ENCODE measurements at places on chromosomes 6 and 20.

GRCh38 chr6:25473447-25473846, 178.6 kb upstream of the SCGN start:
- no peak for DNase-seq

DNA sequence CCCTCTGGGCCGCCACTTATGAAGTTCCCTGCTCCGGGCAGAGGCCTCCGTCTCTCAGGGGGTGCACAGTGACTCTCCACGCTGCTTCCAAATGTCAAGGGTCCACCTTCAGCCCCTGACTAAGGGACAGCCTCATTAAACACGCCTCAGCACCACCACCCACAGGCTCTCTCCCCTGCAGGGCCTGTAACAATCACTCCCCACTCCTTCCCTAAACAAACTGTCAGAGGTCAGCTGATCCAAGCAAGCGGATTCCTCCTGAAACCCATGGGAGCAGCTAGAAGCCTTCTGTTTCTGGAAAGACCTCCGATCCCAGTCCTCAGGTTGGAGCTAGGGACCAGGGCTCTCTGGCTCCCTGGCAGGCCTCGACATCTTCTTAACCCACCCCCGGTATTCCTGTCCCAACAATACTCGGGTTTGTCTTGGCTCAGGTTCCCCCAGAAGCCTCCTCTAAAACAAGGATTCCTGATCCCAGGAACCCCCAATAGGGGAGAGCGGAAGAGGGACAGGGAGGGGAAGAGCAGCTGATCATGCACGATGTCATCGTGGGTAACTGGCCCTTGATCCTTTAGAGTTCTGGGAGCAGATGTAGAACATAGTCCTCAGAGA, 181.0 kb downstream of the ZNF217 start:
- no peak for DNase-seq

GRCh38 chr6:33730611-33731010, 16.1 kb downstream of the IP6K3 start:
- DNase-seq = no peak

GRCh38 chr6:34813028-34813713, 21.3 kb downstream of the BLTP3A start:
- DNase-seq = no peak

DNA sequence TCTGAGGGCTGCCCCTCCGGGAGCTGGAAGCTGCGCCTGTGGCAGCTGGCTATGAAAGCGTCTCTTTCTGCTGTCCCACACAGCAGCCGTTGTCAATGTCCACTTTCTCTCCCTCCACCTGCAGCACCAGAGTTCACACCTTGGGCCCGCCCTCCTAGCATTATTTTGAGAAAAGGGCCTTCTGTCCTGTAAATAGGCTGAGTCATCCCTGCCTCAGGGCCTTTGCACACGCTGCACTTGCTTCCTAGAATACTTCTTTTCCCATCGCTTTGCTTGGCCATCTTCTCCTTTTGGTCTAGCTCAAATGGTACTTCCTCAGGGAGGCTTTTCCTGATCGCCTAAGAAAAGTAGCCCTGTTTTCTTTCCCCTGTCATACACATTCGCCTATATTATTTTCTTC, 69.3 kb upstream of the ZNFX1 start:
- no peak for DNase-seq

- no peak for DNase-seq
These were observed 34.4 kb upstream of the KIF16B start for GRCh38 chr20:16607364-16608276.

- DNase-seq = no peak
These were observed 12.1 kb upstream of the MLN start for GRCh38 chr6:33815854-33816253.

- no peak for DNase-seq
These were observed 24.3 kb upstream of the SCRT2 start for GRCh38 chr20:699811-700338.

DNA sequence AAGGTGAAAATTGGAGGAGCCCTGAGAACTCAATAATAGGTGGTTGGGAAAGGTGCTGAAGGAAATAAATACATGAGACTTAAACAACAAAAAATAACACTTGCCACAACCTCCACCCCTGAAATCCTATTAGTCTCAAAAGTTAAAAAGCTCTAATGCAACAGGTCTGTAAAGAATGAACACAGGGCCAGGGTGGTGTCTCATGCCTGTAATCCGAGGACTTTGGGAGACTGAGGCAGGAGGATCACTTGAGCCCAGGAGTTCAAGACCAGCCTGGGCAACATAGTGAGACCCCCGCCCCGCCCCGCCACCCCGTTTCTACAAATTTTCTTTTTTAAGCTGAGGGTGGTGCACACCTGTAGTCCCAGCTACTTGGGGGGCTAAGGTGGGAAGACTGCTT, 1.1 kb upstream of the ZKSCAN8 start:
- no peak for DNase-seq

DNA sequence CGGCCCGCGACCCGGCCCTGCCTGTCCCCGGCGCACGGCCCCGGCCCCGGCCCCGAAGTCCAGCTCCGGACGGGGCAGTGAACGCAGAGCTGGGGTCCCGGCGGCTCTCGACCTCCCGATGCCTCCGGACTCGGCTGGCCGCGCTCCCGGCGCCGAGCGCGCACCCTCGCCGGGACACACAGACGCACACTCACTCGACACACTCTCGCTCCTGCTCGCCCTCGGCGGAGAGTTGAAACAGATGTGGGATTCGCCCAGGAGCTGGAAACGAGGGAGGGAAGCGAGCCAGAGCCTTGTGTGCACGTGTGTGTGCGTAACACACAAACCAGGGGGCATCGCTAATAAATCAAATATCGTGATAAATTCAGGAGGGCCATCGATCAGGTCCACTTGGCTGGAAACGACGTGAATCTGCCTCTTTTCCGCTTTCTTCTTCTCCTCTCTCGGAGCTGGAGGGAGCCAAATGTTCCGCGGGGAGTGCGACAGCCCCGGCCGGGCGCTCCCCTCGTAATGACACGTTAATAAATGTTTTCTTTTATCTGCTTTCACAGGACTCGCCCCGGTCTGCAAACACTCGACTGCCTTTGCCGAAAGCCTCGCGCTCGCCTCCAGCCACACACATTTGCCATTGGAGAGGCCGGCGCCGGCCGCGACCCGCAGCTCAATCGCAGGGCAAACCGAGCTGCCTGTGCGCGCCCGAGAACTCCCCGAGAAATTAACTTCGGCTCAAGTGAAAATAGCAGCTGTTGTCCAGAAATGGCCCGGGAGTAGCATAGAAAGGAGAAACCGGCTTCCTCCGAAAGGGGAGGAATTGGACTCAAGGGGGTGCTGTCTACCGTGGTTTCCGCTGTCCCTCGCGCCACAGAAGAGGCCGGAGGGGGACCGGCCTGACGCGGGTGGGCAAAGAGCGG, 828 bp upstream of the SULF2 start:
- DNase-seq = peak; percentile 84

DNA sequence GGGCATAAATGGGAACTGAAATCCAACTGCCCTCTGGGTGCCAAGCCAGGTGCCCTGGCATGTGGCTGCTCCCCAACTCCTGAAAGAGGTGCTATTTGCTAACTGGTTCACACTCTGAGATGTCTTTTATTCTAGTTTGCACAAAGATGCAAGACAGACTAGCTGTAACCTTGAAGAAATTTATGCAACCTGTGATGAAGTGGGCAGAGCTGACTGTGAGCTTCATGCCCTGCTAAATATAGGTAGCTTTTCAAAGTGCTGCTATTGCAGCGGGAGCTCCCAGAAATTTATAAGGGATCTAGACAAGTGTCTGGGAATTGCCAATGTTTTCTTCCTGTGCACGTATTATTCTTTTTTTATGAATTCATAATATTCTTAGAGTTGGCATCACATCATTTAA, 517.5 kb downstream of the RNF144B start:
- DNase-seq = no peak

DNA sequence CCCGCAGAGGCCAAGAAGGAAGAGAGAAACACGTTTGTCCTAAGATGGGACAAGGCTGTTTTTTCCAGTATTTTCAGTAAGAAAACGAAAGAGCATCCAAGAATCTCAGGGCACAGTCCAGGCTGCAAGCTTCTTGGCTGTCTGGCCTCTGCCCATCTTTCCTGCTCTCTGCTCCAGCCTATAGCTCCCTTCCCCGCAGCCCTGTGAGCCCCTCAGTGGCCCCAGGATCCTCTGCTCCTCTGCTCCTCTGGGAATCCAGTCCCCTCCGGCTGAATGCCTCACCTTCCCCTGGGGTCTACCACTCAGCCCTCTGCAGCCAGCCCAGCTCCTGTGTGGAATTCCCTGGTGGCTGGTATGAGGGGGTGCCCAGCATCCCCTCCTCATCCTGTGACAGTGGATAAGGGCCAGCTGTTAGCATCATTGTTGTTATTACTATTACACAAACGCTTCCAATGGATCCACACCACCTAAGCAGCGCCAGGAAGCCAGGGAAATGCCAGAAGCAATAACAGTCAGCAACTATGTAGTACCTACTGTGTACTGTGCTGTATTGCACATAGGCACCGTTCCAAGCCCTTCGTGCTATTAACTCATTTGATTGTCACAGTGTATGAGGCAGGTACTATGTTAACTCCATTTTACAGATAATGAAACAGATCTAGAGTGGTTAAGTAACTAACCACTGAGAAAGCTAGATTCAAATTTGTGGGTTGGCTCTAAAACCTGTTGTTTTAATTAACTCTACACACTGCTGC, 60.3 kb upstream of the PTPN1 start:
- no peak for DNase-seq

GRCh38 chr6:125066964-125067363, 86.6 kb upstream of the TPD52L1 start:
- DNase-seq = peak; percentile 72

GRCh38 chr20:18837718-18838117, 24.1 kb downstream of the SCP2D1 start:
- no peak for DNase-seq

GRCh38 chr6:119575721-119576120, 226.2 kb upstream of the MAN1A1 start:
- DNase-seq = peak; percentile 85

DNA sequence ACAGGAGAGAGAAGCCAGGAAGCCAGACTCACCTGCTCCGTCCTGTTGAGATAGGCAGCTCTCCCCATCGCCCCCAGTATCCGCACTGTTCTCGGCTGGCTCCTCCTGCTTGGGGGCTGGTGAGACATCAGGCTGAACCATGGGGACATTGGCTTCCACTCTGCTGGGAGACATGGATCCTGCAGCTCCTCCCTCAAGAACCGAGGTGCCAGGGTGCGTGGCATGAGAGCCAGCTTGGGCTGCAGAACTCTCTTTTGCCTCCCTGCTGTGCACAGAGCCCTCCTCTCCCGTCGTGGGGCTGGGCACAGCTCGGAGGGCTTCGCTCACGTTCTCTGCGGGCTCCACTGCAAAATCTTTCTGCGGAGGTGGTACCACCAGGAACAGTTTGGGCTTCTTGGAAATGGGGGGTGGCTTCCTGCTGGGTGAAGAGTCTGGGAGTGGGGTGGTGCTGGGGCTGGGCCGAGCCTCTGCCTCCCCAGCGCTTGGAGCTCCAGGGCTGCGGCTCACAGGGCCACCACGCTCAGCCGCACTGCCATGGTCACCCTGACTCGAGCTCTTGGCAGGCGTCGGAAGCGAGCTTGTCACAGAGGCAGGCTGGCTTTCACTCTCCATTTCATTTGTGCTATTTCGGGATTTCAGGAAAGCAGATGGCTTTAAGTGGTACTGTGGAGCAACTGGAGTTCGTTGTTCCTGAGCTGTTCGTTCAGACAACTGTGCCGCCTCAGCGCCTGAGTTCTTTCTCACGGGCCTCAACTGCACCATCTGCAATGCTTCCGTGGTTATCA, 26.5 kb downstream of the HEBP2 start:
- no peak for DNase-seq

- DNase-seq = no peak
These were observed 77.6 kb downstream of the MLIP start for GRCh38 chr6:54188846-54189245.

GRCh38 chr6:136127873-136128272, 122.2 kb downstream of the MTFR2 start:
- no peak for DNase-seq

DNA sequence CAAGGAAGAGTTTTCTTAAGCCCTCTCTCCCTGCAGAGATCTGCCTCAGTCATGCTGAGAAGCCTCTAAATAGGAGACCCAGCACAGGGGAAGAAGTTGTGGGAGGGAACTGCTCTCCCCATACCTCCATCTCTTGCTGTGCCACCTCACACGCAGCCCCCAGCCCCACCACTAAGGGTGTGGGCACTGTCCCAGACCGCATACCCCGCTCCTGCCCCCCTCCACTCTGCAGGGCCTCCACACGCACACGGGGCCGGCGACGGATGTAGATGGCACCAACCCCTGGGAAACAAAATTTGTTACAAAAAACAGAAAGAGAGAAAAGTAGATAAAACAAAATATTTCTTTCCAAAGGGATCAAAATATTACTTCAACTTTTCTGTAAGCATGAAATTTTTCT, 10.2 kb upstream of the CPNE1 start:
- DNase-seq = no peak

DNA sequence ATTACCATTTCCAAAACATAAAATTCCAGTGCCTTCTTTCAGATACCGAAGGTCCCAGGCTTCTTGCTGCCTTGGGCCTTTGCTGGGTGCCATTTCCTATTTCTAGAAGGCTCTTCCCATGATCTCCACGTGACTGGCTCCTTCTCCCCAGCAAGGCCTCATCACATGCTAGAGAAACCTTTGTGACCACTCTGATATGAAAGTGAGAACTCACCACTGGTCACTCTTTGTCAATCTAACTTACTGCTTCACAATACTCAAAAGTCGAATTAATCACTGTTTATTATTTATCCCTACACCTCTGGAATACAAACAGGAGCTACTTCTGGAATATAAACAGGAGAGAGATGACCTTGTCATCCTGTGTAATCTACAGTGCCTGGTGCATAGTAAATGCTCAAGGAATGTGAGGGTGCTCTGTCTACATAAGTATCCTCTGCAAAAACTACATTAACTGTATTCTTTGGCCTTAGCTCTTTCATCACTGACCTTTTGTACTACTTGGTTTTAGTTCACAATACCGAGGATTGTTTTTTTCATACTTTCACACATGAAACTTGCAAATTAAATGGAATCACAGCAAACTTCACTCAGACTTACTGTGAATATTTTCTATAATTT, 1.6 kb downstream of the STX7 start:
- no peak for DNase-seq

DNA sequence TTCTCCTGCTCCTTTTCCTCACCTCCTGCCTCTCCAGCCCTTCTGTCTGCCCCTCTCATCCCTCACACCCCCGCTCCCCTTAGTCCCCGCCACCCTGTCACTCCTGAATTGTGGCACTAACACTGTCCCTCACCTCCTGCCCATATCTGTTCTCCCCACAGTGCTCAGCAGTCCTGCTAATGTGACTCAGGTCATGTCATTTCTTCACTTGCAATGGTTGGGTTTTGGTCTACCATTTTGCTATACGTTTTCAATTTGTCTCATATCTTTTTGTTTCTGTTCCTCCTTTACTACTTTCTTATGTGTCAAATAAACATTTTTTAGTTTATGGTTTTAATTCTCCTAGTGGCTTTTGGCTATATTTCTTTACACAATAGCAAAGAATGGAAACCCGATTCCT, 1.3 kb upstream of the HLA-B start:
- DNase-seq = no peak

GRCh38 chr6:89356642-89357170, 4.2 kb upstream of the UBE2J1 start:
- no peak for DNase-seq

GRCh38 chr6:37279366-37280134, 21.6 kb upstream of the TMEM217 start:
- peak; percentile 18 for DNase-seq

GRCh38 chr6:45806172-45806571, 209.5 kb downstream of the CLIC5 start:
- DNase-seq = no peak
